ENCODE measurements at places on chromosomes 16 and 17.

GRCh38 chr16:67845291-67846062, 1.3 kb upstream of the NUTF2 start:
- peak overlapping the region; percentile 79 for H3K27ac ChIP-seq
- no peak for DNase-seq
- H3K36me3 ChIP-seq, result peaks cover 18% of the 10 kb centered on the region
- H3K27me3 ChIP-seq, result no peaks in the 10 kb centered on the region

- H3K27ac ChIP-seq, result no peak overlapping the region
- no peaks in the 10 kb centered on the region for H3K4me1 ChIP-seq
- H3K27me3 ChIP-seq, result no peaks in the 10 kb centered on the region
- DNase-seq, result no peak
Observed at GRCh38 chr16:65289022-65289421, 167.2 kb upstream of the CDH11 start.

- no peaks in the 10 kb centered on the region for H3K27me3 ChIP-seq
- H3K36me3 ChIP-seq, result no peaks in the 10 kb centered on the region
- H3K4me3 ChIP-seq, result no peak overlapping the region
- no peak overlapping the region for H3K27ac ChIP-seq
- H3K4me1 ChIP-seq, result no peaks in the 10 kb centered on the region
- no peak for DNase-seq
Observed at GRCh38 chr16:83021746-83022145, 395.0 kb downstream of the CDH13 start.

GRCh38 chr17:78722246-78722761, 59.8 kb downstream of the CYTH1 start:
- no peaks in the 10 kb centered on the region for H3K27me3 ChIP-seq
- H3K4me3 ChIP-seq, result no peak overlapping the region
- no peak for DNase-seq

GRCh38 chr17:72706396-72706981, 386.0 kb downstream of the SLC39A11 start:
- no peak for DNase-seq
- no peaks in the 10 kb centered on the region for H3K27me3 ChIP-seq
- H3K4me3 ChIP-seq, result no peak overlapping the region

GRCh38 chr17:10439816-10440215, 18.1 kb upstream of the MYH8 start:
- H3K36me3 ChIP-seq, result no peaks in the 10 kb centered on the region
- no peaks in the 10 kb centered on the region for H3K4me1 ChIP-seq
- no peak overlapping the region for H3K4me3 ChIP-seq
- peaks cover 7% of the 10 kb centered on the region for H3K27me3 ChIP-seq

- H3K27ac ChIP-seq, result no peak overlapping the region
- H3K36me3 ChIP-seq, result no peaks in the 10 kb centered on the region
- no peak for DNase-seq
Observed at GRCh38 chr16:66427871-66428681, 981 bp downstream of the BEAN1 start.

GRCh38 chr17:19281161-19281560, 44.0 kb downstream of the EPN2 start:
- H3K36me3 ChIP-seq, result no peaks in the 10 kb centered on the region
- no peaks in the 10 kb centered on the region for H3K27me3 ChIP-seq
- H3K4me1 ChIP-seq, result peaks cover 33% of the 10 kb centered on the region
- H3K27ac ChIP-seq, result no peak overlapping the region

GRCh38 chr16:27390151-27390550, 11.8 kb upstream of the IL21R start:
- peaks cover 40% of the 10 kb centered on the region for H3K4me1 ChIP-seq
- peaks cover 49% of the 10 kb centered on the region for H3K36me3 ChIP-seq
- DNase-seq, result no peak

DNA sequence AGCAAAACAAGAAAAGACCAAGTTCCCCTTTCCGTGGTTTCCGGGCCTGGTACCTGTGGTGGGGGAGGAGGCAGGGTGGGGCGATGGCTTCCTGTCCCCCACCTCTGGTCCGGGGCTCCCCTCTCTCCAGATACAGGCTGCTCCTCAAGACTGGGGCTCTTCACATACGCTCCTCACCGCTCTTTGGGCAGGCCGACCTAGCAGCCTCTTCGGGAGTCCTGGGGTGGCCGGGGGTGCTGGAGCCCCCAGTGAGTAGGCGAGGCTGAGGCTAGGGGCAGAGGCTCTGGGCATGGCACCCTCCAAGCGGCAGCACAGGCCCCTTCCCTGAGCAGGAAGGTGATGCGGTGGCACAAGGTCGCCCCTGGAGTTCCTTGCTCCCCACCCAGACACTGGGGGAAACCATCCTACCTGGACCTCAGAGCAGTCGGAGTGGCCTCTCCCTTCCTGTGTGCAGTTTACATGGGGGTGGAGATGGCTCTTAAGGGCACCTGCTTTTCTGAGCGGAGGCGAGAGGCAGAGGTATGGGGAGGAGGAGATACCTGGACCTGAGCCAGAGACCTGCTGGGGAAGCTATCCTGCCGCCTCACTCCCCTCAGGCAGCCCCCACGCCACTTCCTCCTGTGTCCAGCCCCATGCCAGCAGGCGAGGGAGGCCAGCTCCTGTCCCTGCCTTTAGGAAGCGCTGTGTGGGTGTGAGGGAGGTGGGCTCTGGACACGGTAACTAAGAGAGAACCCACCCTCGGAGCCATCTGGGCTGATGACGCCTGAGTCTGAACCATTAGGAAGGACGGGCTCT, 891 bp downstream of the CORO1A start:
- H3K36me3 ChIP-seq, result peaks cover 45% of the 10 kb centered on the region
- H3K4me1 ChIP-seq, result peaks cover 29% of the 10 kb centered on the region
- DNase-seq, result peak; percentile 92
- peak overlapping the region; percentile 99 for H3K27ac ChIP-seq
- H3K4me3 ChIP-seq, result peak overlapping the region; percentile 100

DNA sequence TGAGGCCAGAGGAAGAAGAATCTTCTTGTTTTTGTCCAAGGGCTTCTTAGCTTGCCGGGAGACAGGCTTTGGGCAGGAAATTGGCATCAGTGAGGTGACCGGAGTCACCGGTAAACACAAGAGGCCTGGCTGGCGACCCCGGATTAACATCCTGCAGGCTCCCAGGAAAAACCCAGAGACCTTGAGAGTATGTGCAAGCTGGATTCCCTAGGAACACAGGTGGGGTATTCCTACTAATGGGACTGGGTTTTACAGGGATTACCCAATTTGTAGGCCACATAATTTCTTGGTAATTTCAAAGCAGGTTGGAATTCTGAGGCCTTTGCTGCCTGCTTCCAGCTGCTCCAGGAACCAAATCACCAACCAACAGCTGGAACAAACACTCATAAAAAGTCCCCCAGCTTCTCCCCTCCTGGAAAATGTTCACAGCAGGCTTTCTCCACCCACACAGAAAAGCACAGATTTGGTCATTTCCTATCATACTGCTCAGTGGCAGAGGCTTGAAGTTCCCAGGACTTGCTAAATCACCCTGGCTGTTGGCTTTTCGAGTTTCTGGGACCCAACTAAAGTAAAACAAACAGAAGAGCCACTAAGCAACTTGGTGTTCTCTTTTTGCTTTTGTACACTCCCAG, 258.8 kb downstream of the IRF8 start:
- DNase-seq, result no peak
- no peak overlapping the region for H3K27ac ChIP-seq
- H3K36me3 ChIP-seq, result no peaks in the 10 kb centered on the region
- H3K4me3 ChIP-seq, result no peak overlapping the region
- H3K4me1 ChIP-seq, result no peaks in the 10 kb centered on the region
- peaks cover 5% of the 10 kb centered on the region for H3K27me3 ChIP-seq

- H3K27ac ChIP-seq, result no peak overlapping the region
- DNase-seq, result no peak
- peaks cover 38% of the 10 kb centered on the region for H3K4me1 ChIP-seq
- no peaks in the 10 kb centered on the region for H3K27me3 ChIP-seq
- peaks cover 6% of the 10 kb centered on the region for H3K36me3 ChIP-seq
Observed at GRCh38 chr17:7846765-7847661, 7.9 kb upstream of the TMEM88 start.

GRCh38 chr17:76152591-76152990, 11.5 kb upstream of the FOXJ1 start:
- DNase-seq, result no peak
- H3K27me3 ChIP-seq, result no peaks in the 10 kb centered on the region
- no peak overlapping the region for H3K4me3 ChIP-seq
- peak overlapping the region; percentile 72 for H3K27ac ChIP-seq

GRCh38 chr17:66720027-66720426, 114.9 kb upstream of the CACNG5 start:
- H3K36me3 ChIP-seq, result peaks cover 15% of the 10 kb centered on the region
- H3K27me3 ChIP-seq, result no peaks in the 10 kb centered on the region

- H3K27me3 ChIP-seq, result no peaks in the 10 kb centered on the region
- no peak overlapping the region for H3K4me3 ChIP-seq
- H3K27ac ChIP-seq, result no peak overlapping the region
- DNase-seq, result peak; percentile 71
Observed at GRCh38 chr16:67883872-67884261, 818 bp upstream of the NRN1L start.

DNA sequence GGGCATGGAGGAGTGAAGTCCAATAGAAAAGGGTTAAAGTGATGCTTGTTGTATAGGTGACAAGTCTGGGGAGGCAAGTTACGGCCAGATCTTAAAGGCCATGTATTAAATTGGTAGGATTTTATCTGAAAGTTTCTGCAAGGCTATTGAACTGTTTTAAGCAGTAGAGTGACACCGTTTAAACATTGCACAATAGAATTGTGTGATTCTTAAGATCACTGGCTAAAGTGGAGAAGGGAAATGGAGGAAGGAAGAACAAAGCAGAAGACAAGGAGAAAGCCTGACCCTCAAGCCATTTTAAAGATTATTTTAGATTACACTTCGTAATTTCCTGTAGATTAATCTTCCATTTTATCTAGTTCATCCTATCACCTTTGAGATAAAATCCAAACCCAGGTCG, 5.6 kb upstream of the MPHOSPH6 start:
- no peaks in the 10 kb centered on the region for H3K4me1 ChIP-seq
- H3K27ac ChIP-seq, result no peak overlapping the region
- H3K4me3 ChIP-seq, result no peak overlapping the region
- H3K36me3 ChIP-seq, result no peaks in the 10 kb centered on the region
- H3K27me3 ChIP-seq, result peaks cover 67% of the 10 kb centered on the region

- peaks cover 13% of the 10 kb centered on the region for H3K27me3 ChIP-seq
- peaks cover 2% of the 10 kb centered on the region for H3K4me1 ChIP-seq
- H3K36me3 ChIP-seq, result no peaks in the 10 kb centered on the region
Observed at GRCh38 chr16:82070656-82071369, 35.8 kb downstream of the HSD17B2 start.

DNA sequence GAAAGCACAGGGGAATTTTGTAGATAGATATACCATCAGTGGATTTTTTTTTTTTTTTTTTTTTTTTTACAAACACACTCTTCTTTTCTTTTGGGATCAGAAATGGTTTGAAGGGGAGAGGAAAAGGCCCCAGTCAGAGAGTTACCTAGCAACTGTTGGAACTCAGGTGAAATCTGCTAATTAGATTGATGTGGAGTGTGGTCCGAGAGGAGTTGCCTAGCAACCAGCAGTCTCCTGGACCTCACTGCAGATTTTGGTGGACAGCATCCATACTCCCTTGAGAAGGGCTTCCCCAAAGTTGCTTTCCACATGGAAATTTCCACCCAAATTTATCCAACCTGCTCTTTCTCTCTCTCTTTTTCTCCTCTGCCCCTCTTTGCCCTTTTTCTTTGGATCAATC, 165.4 kb downstream of the UTP18 start:
- H3K4me3 ChIP-seq, result no peak overlapping the region
- H3K27me3 ChIP-seq, result peaks cover 3% of the 10 kb centered on the region
- no peaks in the 10 kb centered on the region for H3K36me3 ChIP-seq
- H3K4me1 ChIP-seq, result peaks cover 46% of the 10 kb centered on the region

DNA sequence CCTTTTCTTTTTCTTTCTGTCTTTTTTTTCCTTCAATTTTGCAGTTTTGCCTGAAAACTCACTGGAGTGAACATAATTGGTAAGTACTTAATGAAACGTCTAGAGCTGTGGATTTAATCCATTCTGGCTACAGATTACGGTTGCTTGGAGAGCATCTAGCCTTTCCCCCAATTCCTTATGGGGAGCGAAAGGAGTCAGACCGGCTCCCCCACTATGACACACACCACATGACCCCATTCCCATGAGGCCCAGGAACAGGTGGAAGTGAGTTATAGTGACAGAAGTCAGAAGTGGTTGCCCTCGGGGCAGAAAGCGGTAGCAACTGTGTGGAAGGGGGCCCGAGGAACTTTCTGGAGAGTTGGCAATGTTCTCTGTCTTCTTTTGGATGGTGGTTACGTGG, 41.2 kb downstream of the EMP2 start:
- no peak overlapping the region for H3K27ac ChIP-seq
- H3K36me3 ChIP-seq, result no peaks in the 10 kb centered on the region
- DNase-seq, result no peak
- no peaks in the 10 kb centered on the region for H3K4me1 ChIP-seq
- H3K27me3 ChIP-seq, result no peaks in the 10 kb centered on the region
- no peak overlapping the region for H3K4me3 ChIP-seq

GRCh38 chr17:34716291-34716690, 136.9 kb downstream of the TMEM132E start:
- DNase-seq, result no peak
- no peaks in the 10 kb centered on the region for H3K4me1 ChIP-seq
- no peak overlapping the region for H3K27ac ChIP-seq
- peaks cover 9% of the 10 kb centered on the region for H3K27me3 ChIP-seq
- no peak overlapping the region for H3K4me3 ChIP-seq
- H3K36me3 ChIP-seq, result no peaks in the 10 kb centered on the region

- peaks cover 31% of the 10 kb centered on the region for H3K27me3 ChIP-seq
- H3K4me1 ChIP-seq, result peaks cover 8% of the 10 kb centered on the region
- DNase-seq, result no peak
- no peaks in the 10 kb centered on the region for H3K36me3 ChIP-seq
- no peak overlapping the region for H3K4me3 ChIP-seq
Observed at GRCh38 chr17:44382917-44383316, 6.5 kb downstream of the ITGA2B start.

DNA sequence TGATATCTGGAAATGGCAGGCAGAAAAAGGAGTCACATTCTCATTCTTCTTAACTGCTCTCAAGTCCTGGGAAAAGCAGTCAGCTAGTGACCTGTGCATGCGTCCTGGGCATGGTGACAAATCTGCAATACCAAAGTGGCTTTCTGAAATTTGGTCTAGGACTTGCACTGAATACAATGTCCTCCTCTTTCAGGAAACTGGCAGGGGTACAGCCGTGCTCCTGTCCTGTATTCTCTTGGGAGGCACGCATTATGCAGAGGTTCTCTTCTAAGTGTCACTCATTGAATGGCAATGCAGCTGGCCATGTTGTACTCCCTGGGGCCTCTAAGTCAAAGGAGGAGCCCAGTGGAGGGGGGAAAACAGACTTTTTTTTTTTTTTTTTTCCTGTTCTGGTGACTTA, 10.6 kb downstream of the PHF12 start:
- no peak for DNase-seq
- H3K36me3 ChIP-seq, result peaks cover 64% of the 10 kb centered on the region
- H3K4me1 ChIP-seq, result peaks cover 69% of the 10 kb centered on the region

Measured in activated CD4-positive, alpha-beta memory T cell treated with anti-CD3 and anti-CD28 coated beads, Interleukin-2, amount 10 ng/mL, durations not matched to agents 7 days and 5 days (primary cell).